ENCODE measurements at places on chromosomes 6 and 20.

GRCh38 chr20:35129647-35130069, 17.5 kb downstream of the EDEM2 start:
- DNase-seq: no peak

- DNase-seq: no peak
These were observed 84.6 kb upstream of the SGK1 start for GRCh38 chr6:134402372-134402984.

- no peak for DNase-seq
These were observed 185.2 kb downstream of the FARS2 start for GRCh38 chr6:5446362-5447075.

DNA sequence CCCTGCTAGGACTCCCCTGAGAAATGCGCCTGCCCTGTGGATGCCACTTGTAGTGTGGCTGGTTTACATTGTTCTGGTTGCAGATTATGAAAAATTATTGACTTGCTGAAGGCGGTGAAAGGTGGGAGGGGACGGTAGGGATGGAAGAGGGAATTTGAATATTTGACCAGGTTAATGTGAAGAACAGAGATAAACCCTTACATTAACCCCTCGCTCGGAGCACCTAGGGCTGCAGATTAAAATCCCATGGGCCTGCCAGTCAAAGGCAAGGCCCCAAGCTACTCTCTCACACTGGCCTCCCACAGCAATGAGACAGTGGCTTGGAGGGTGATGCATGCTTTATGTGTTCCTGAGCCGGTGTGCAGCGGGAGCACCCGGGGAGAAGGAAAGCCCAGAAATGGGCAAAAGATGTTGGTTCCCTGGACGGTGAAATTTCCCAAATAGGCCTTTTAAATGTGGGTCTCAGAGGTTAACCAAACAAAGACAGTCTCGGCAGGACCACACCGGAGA, 2.5 kb downstream of the FOXF2 start:
- no peak for DNase-seq

DNA sequence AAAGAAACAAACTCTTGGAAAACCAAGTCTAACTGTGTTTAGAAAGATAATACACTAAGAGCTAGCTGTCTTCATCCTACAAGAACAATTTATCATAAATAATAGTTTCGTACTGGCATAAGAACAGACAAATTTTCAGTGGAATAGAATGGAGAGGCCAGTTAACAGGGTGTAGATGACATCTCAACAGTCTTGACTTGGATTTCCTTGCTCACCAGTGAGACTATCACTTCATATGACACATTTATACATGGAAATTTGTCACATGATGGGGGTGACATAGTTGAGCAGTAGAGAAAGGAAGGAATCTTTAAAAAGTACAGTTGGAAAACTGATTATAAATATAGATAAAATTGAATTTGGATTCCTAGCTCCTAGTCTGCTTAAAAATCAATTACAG, 35.6 kb downstream of the TNFAIP3 start:
- DNase-seq: no peak

GRCh38 chr6:2916158-2916925, 13.2 kb upstream of the SERPINB9 start:
- DNase-seq: no peak

DNA sequence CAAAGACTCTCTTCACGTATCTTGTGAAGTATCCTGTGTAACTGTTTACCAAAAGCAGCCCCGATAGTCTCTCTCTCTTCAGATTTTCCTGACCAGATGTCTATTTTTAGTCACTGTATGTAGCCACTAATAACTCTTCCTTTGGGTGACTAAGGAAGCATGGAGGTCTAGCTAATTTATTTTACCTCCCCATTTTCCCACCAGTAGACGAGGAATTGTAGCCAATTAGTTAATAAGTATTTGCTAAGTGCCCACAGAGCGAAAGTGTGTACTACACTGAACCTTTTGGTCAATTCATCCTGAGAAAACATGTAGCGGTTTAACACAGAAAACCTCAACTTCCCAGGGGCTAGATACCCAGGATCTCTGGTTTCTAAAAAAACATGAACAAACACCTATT, 180.6 kb downstream of the TBX18 start:
- DNase-seq: no peak

- no peak for DNase-seq
These were observed 140.3 kb downstream of the SMOC2 start for GRCh38 chr6:168581236-168581635.

- no peak for DNase-seq
These were observed 90.3 kb downstream of the RNF144B start for GRCh38 chr6:18477301-18477941.

- no peak for DNase-seq
These were observed 87.8 kb downstream of the CENPW start for GRCh38 chr6:126427713-126428112.

GRCh38 chr6:110053395-110054240, 75.5 kb downstream of the GPR6 start:
- DNase-seq: no peak

DNA sequence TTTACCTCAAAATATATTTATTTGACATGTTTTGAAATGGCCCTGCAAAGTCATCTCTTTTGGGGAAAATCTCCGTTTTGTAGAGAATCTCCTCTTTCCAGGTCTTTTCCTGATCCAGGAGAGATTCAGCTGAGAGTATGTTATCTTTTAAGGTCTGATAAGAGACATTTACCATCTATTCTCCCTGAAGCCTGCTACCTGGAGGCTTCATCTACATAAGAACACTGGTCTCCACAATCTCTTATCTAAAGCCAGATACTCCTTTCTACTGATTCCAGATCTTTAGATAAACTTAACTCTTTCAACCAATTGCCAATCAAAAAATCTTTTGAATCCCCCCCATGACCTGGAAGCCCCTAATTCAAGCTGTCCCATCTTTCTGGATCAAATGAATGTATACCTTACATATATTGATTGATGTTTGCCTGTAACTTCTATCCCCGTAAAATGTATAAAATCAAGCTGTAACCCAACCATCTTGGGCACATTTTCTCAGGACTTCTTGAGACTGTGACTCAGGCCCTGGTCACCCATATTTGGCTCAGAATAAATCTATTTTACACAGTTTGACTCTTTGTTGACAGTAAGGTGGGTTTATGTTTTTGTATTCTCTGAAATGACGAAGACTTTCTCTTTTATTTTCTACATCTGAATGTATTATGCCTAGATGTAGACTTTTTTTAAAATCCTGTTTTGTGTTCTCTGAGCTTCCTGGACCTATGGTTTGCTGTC, 95.5 kb downstream of the ECT2L start:
- DNase-seq: no peak

- DNase-seq: no peak
These were observed 59.5 kb downstream of the PRND start for GRCh38 chr20:4781211-4781610.

- DNase-seq: no peak
These were observed 248.0 kb downstream of the CDH26 start for GRCh38 chr20:60206259-60206658.

GRCh38 chr20:63531686-63532448, 5.3 kb downstream of the PTK6 start:
- DNase-seq: no peak

Data from left cardiac atrium (tissue), 4 donors.